Breast epithelium (tissue), 4 donors: ENCODE measurements at places on chromosomes 7 and 10.

GRCh38 chr7:127828843-127829500 is 177.0 kb downstream of the SND1 start:
- no peak overlapping the region for H3K27ac ChIP-seq
- H3K27me3 ChIP-seq: no peaks in the 10 kb centered on the region
- H3K4me1 ChIP-seq: no peaks in the 10 kb centered on the region
- H3K4me3 ChIP-seq: no peak overlapping the region
- no peak for DNase-seq
- no peaks in the 10 kb centered on the region for H3K36me3 ChIP-seq

GRCh38 chr10:93826355-93826754 is 67.4 kb upstream of the SLC35G1 start:
- no peak overlapping the region for H3K4me3 ChIP-seq
- DNase-seq: no peak
- H3K4me1 ChIP-seq: no peaks in the 10 kb centered on the region
- H3K36me3 ChIP-seq: no peaks in the 10 kb centered on the region
- H3K27me3 ChIP-seq: no peaks in the 10 kb centered on the region

GRCh38 chr7:106001886-106002285 is 38.8 kb downstream of the CDHR3 start:
- no peaks in the 10 kb centered on the region for H3K4me1 ChIP-seq
- no peaks in the 10 kb centered on the region for H3K27me3 ChIP-seq
- H3K4me3 ChIP-seq: no peak overlapping the region
- no peaks in the 10 kb centered on the region for H3K36me3 ChIP-seq
- no peak overlapping the region for H3K27ac ChIP-seq

DNA sequence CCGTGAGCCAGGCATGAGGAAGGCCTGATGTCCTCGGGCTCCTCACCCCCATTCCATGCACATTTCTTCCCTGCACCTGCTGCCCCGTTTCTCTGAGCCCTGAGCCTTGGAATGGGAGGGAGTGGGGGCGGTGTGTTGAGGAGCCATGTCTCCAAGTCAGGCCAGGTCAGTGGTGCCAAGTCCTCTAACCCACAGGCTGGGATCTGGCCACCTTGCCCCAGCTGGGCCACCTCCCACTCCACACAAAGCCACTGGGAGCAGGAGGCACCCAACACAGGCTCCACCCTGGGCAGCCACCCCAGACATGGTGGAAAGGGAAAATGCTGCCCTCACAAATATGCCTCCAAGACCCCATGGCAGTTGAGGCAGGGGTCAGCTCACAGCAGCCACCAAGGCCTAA is 27.7 kb downstream of the ZCCHC24 start:
- H3K27me3 ChIP-seq: no peaks in the 10 kb centered on the region
- DNase-seq: no peak
- no peaks in the 10 kb centered on the region for H3K36me3 ChIP-seq
- peaks cover 11% of the 10 kb centered on the region for H3K4me1 ChIP-seq
- no peak overlapping the region for H3K27ac ChIP-seq
- H3K4me3 ChIP-seq: no peak overlapping the region

- H3K4me1 ChIP-seq: no peaks in the 10 kb centered on the region
- H3K36me3 ChIP-seq: no peaks in the 10 kb centered on the region
- H3K27ac ChIP-seq: peak overlapping the region; percentile 82
- H3K27me3 ChIP-seq: no peaks in the 10 kb centered on the region
- DNase-seq: no peak
These were observed 106.2 kb downstream of the SNX10 start for GRCh38 chr7:26397796-26398426.

GRCh38 chr7:53094827-53095226 is 59.4 kb downstream of the POM121L12 start:
- no peaks in the 10 kb centered on the region for H3K36me3 ChIP-seq
- H3K27ac ChIP-seq: no peak overlapping the region
- H3K27me3 ChIP-seq: no peaks in the 10 kb centered on the region
- no peak for DNase-seq
- no peak overlapping the region for H3K4me3 ChIP-seq

DNA sequence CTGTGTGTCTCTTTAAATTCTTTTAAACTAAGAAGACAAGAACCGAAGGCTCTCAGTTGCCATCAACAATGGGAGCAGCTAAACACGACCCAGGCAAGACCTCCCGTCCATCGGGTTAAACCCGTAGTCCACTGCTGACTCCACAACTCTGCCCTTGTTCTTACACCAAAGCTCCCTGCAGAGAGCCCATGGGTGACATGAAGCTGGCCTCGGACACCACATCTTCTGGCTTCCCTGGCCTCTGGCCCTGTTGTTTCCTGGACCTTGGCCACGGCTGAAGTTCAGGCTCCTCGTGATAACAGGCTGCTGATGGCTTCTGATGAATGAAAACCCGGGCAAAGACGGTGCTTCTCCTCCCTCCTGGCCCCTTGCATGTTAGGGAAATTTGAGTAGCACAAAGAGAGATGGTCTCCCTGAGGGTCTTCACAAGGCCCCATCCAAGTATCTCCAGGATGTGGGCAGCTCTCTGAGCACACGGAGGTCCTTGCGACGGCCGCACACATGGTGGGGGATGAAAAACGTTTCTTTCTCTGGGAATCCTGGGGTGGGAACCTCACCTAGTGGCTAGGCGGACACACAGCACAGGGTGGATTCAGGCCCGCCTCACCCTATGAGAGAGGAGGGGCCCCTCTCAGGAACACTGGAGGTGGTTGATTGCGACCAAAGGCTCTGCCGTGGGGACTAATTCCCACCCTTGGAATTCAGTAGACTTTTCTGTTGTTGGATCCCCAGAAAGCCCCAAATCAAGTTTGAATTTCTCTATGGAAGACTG is 271.1 kb downstream of the ADARB2 start:
- peaks cover 16% of the 10 kb centered on the region for H3K27me3 ChIP-seq
- no peaks in the 10 kb centered on the region for H3K36me3 ChIP-seq
- H3K4me1 ChIP-seq: no peaks in the 10 kb centered on the region
- H3K4me3 ChIP-seq: peak overlapping the region; percentile 46
- DNase-seq: no peak
- no peak overlapping the region for H3K27ac ChIP-seq

DNA sequence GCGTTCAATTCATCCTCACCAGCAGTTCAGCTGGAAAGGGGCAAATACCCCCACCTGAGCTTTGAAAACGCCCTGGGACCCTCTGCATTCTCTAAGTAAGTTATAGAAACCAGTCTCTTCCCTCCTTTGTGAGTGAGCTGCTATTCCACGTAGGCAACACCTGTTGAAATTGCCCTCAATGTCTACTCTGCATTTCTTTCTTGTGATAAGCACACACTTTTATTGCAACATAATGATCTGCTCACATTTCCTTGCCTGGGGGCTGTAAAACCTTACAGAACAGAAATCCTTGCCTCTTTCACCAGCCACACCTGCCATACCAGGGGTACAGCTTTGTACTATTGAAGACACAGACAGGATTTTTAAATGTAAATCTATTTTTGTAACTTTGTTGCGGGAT is 155.8 kb upstream of the LANCL2 start:
- no peak overlapping the region for H3K4me3 ChIP-seq
- H3K4me1 ChIP-seq: no peaks in the 10 kb centered on the region
- no peaks in the 10 kb centered on the region for H3K27me3 ChIP-seq
- no peak overlapping the region for H3K27ac ChIP-seq
- H3K36me3 ChIP-seq: peaks cover 7% of the 10 kb centered on the region

GRCh38 chr7:70072220-70072619 is 473.9 kb downstream of the AUTS2 start:
- H3K36me3 ChIP-seq: no peaks in the 10 kb centered on the region
- DNase-seq: no peak
- H3K4me3 ChIP-seq: no peak overlapping the region
- no peak overlapping the region for H3K27ac ChIP-seq
- H3K27me3 ChIP-seq: no peaks in the 10 kb centered on the region
- H3K4me1 ChIP-seq: peaks cover 9% of the 10 kb centered on the region

DNA sequence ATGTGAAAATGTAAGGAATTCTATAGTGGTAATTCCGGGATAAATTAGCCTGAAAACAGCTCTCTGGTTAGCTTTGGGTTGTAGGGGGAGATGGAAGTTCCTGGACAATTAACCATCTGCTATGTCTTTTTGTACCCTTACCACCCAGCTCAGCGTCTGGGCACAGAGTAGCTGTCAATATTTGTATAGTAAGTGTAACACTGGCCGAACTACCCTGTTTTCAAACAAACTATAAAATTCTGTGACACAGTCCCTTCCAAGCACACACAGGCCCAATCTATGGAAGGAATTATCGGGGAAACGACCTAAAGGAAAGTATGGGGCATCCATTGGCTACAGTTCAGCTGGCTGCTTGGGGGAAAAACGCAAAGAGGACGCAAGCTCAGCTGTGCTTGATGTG is 869 bp upstream of the LHFPL3 start:
- no peak for DNase-seq
- H3K4me3 ChIP-seq: no peak overlapping the region
- no peaks in the 10 kb centered on the region for H3K36me3 ChIP-seq
- H3K27ac ChIP-seq: no peak overlapping the region

DNA sequence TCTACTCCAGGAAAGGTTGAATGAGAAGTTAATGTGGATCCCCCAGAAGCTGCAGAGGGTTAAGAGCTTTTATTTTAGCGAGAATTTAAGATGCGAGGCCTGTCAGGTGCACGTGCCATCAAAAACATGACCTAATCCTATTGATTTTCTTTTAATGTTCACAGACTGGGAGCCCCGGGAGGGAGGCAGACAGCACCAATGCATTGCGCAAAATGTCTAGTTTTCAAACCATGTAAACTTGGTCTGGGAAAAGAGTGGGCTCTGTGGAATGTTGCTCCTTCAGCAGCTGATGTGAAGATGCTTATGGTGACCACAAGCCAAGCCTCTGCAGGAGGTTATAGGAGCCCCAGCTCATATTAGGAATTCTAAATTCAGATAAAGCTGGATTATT is 172.0 kb upstream of the ITGB1 start:
- no peaks in the 10 kb centered on the region for H3K4me1 ChIP-seq
- no peaks in the 10 kb centered on the region for H3K36me3 ChIP-seq
- H3K27ac ChIP-seq: peak overlapping the region; percentile 55
- no peak overlapping the region for H3K4me3 ChIP-seq

- H3K27me3 ChIP-seq: no peaks in the 10 kb centered on the region
- no peaks in the 10 kb centered on the region for H3K4me1 ChIP-seq
- no peaks in the 10 kb centered on the region for H3K36me3 ChIP-seq
- DNase-seq: no peak
These were observed 671.1 kb upstream of the CELF2 start for GRCh38 chr10:10346390-10347150.
